ENCODE measurements at places on chromosomes 3 and 15. TPM values are rescaled to one million over a fixed set of nuclear protein-coding genes. Genes with fewer than 3 reads are reported as not detected.

GRCh38 chr3:156649681-156650080 is 24.7 kb upstream of the TIPARP start:
- DNase-seq = no peak

ACY1 gene
- 24.5 TPM for total RNA-seq

- no peak for DNase-seq
Measured at GRCh38 chr3:43757666-43758321, 67.1 kb downstream of the ABHD5 start.

- no peak for DNase-seq
Measured at GRCh38 chr15:77596821-77597803, 35.6 kb downstream of the LINGO1 start.

- no peak for DNase-seq
Measured at GRCh38 chr3:23751212-23751723, 54.5 kb upstream of the UBE2E1 start.

GRCh38 chr15:25439369-25439836 is 579 bp upstream of the UBE3A start:
- no peak for DNase-seq

KCNH8 gene
- not detected for total RNA-seq

C2CD4A gene
- 0.04 TPM for total RNA-seq

- DNase-seq = no peak
Measured at GRCh38 chr3:70064194-70064779, 64.8 kb downstream of the SAMMSON start.

Measured in SJCRH30 (cell line).